ENCODE measurements at places on chromosomes 6 and 20.
A peak's percentile ranks its signal among the peaks of the same experiment; 100 is the strongest.

DNA sequence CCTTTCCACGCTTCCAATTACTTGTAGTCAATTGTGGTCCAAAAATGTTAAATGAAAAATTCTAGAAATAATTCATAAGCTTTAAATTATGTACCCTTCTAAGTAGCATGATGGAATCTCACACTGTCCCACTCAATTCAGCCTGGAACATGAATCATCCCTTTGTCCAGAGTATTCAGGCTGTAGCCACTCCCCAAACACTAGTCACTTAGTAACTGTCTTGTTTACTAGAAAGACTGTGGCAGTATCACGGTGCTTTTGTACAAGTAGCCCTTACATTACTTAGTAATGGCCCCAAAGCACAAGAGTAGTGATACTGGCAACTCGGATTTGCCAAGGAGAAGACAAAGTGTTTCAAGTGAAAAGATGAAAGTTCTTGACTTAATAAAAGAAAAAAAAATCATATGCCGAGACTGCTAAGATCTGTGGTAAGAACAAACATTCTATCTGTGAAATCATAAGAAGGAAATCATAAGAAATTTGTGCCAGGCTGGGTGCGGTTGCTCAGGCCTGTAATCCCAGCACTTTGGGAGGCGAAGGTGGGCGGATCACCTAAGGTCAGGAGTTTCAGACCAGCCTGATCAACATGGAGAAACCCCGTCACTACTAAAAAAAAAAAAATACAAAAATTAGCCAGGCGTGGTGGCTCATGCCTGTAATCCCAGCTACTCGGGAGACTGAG is 168.5 kb upstream of the SIM1 start:
- peak; percentile 99 for ATAC-seq

- peak; percentile 29 for ATAC-seq
These were observed 80.4 kb downstream of the ARID1B start for GRCh38 chr6:156857573-156857972.

DNA sequence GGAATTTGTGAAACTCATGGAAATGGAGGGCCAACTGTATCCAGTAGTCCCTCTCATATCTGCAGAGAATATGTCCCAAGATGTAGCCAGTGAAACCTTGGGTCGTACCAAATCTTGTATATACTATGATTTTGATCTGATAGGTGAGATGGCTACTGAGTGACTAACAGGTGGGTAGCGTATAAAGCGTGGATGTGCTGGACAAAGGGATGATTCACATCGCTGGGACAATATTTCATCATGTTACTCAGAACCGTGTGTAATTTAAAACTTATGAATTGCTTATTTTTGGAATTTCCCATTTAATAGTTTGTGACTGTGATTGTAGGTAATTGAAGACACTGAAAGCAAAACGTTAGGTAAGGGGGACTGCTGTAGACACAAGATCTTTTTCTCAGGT is 144.1 kb downstream of the SMAP1 start:
- no peak for ATAC-seq

DNA sequence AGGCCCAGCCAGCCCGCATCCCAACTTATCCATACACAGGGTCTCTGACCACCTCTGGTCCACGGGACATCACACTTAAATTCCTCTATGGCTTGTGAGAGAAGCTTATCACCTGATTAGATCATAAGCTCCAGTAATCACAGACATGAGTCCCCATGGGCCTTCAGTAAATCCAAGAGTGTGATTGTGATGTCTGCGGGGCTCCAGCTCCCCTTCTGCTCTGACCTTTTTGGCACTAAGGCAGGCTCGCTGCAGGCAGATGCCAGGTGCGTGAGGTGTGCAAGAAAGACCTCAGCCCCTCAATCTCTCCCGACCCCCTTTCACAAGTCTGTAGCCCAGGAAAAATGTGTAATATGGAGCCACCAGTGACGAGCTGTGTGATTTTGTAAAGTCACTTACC is 127.6 kb upstream of the DUSP22 start:
- no peak for ATAC-seq

DNA sequence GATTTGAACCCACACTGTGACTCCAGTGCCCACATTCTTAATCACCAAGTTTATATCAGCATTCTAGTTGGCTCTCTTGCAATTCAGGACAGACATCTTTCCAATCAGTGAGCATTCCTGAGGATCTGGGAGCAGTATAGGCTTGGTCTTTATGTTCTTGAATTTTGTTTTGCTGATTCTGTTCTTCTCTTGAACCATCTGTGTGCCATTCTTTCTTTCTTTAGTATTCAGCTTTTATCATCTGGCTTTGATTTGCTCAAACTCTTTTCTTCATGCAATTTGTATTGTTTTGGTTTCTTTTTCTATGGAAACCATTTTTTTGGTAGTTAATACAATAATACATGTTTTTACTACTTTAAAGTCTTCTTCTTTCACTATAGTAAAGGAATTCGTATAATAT is 162.4 kb downstream of the CD109 start:
- peak; percentile 32 for ATAC-seq

Measured in motor neuron (in vitro differentiated cells).